ENCODE measurements at places on chromosomes 1 and 21.
A peak's percentile ranks its signal among the peaks of the same experiment; 100 is the strongest.

GRCh38 chr1:55071477-55071876, 32.1 kb downstream of the PCSK9 start:
- peak; percentile 51 for DNase-seq

- peak; percentile 81 for DNase-seq
Measured at GRCh38 chr1:20574686-20575540, 14.0 kb upstream of the CDA start.

DNA sequence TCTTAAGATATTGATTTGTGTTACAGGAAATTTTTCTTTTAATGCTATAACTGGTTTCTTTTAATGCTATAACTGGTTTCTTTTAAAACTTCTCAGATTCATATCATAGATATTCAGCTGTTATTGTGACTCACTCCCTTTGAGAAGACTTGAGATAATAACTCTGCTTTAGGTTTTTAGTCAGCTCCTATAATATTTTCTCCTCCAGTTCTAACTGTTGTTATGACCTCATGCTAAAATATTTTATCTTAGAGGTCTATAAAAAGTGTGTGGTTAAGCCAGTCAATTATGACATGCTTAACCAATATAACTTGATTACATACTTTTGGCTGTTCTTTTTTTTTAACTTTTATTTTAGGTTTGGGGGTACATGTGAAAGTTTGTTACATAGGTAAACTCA, 280.2 kb downstream of the PTGER3 start:
- DNase-seq: peak; percentile 23

DNA sequence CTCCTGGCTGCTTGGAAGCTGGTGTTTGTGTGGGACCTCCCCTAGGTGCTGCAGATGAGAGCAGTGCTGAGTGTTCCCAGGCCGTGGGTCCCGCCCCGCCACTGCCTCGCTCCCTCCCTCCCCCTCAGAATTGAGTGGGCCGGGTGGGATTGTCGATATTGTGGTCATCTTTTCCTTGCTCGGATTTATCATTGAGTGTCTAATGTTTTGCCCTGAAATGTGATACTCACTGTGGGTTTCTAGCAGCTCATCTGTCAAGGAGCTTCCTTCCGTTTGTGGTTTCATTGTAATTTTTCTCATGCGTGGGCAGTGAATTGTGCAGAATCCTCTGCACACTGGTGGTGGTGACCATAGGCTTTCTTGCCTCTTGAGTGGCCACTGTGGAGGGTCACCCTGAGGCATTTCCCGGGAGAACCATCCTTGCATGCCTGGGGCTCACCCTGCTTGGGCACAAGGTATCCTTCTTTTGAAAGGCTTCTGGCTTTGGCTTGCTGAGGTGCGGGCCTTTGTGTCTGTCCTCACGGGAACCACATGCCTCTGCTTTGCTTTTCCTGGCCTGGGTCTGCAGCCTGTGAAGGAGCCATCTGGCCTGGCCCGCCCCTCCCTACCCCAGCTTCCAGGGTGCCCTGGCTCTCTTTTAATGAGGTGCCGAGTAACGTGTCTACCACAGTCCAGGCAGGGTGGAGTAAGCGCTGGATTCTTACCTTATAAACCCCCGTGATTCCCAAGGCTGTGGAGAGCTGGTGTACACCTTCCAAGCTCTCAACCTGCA, 25.6 kb downstream of the SLX9 start:
- DNase-seq: peak; percentile 80

DNA sequence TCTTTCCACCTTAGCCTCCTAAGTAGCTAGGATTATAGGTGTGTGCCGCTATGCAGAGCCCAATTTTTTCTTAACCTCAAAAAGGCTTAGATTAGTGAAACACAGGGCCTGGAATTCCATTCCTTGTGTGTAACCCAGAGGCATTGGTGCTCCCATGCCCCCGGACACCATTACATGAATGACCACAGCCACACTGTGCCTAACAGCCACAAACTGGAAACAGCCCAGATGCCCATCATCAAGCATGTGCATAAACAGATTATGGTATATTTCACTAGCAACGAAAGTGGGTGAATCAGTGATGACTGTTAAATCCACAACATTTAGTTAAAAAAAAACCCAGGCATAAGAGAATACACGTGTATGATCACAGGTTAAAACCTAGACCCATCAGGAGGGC, 24.4 kb downstream of the ADAM30 start:
- DNase-seq: peak; percentile 76

DNA sequence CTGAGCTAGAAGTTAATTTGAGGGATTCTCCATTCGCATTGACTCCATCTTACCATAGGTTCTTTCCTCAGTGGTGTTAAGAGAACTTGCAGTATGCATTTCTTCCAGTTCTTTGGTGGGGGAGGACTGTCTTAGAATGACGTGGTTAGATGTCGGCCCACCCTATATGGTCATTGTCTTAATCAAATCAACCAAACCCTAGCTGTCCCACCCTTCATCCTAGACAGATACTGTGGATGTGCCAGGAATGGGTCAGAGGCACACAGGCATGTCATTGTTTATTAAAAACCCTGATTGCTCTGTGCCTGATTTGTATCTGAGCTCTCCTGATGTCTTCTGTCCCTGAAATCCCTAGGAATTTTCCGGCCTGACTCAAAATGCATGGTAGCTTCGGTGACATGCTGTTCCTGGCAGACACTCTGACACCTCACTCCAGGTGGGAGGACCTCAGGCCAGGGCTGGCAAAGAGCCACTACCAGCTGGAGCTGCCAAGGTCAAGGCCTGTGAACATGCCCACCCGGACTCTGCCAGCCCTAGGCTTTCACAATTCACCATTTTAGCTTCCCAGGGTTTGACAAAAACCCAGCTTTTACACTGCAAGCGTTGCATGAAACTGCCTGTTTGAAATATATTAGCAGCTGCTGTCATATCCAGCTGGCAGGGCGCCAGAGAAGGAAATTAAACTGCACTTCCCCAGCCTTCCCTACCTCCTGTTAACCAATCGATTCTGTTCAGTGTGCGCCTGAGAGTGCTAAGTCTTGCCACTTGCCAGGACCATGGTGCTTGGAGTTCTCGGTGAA, 134.0 kb downstream of the FAM78B start:
- no peak for DNase-seq

- peak; percentile 55 for DNase-seq
Measured at GRCh38 chr21:17903029-17903806, 84.1 kb upstream of the C21orf91 start.

DNA sequence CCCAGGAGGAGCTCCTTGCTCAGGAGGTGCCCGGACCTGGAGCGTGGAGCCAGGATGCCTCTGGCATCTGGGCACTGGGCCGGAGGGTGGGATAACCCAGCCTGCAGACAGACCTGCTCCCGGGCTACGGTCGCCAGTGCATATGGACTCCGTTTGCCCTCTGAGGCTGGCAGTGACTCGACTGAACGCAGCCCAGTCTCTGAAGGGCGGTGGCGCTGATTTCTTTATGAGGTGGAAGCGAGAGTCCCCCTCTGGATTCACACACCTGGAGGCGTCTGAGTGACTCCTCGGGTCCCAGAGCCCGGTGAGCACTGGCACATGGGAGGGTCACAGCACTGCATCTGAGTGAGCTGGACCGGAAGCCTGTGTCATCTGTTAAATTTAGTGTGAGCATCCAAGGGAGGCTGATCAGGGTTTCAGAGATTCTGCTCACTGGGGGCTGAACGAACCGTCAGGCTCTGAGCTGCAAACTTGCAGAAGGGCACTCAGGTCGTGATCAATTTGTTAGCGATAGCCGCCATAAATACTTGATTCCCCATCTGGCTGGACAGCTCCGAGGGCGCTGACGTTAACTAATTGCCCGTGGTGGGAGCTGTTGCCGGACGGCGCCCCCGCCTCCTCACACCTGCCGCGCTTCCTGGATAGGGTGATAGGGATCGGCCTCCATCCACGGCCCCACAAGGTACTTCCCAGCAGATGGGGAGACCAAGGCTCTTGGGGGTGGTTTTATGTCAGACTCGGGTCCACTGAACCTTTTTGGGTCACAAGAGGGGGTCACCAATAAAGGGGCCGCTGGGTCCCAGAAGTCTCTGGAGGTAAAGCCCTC, 60.7 kb upstream of the TTC34 start:
- no peak for DNase-seq

GRCh38 chr1:159960721-159961381, 6.8 kb upstream of the SLAMF9 start:
- DNase-seq: peak; percentile 97

GRCh38 chr1:21774835-21775549, 8.0 kb downstream of the USP48 start:
- no peak for DNase-seq

GRCh38 chr21:39016740-39017315, 166.4 kb downstream of the PSMG1 start:
- peak; percentile 54 for DNase-seq

DNA sequence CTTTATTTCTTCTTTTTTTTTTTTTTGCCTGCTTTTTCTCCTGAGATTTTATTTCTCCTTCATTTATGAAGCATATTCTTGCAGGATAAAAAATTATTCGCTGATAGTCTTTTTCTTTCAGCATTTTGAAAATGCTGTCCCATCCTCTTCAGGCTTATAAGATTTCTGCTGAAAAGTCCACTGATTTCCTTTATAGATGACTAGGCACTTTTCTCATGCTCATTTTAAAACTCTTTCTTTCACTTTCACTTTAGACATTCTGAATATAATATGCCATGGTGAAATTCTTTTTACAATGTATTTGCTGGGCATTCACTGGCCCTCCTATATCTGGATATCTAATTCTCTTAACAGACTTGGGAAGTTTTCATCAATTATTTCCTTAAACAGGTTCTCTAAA, 25.5 kb upstream of the GTF2B start:
- no peak for DNase-seq

DNA sequence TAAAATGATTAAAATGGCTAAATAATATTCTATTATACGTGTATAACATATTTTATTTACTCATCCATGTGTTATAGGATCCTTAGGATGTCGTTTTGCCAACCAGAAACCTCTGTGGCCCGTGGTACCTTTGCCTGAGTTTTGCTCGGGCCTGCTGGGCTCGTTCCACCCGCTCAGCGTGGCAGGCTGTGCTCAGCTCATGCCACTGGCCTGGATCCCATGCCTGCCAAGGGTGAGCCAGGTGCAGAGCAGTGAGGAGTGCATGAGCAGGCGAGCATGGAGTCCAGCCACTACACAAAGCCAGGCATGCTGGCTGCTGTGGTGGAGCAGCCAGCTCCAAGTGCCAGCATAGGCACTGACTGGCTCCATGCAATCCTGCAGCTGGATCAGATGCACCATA, 417.2 kb downstream of the TTLL7 start:
- DNase-seq: no peak

DNA sequence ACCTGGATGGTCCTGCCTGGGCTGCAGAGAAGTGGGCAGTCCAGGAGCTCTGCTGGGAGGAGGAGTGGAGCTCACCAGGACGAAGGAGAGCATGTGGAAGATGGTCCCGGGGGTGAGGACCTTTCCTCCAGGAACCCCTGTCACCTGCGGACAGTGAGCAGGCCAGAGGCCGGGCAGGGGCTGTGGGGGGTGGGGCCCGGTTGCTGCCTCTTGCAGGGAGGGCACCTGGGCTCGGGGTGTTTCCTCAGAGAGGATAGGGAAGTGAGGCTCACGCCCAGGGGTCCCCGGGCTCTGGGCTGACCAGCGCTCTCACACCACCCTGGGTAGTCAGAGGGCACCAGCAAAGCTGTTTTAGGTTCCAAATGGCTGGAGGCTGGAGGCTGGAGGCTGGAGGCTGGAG, 22.7 kb upstream of the PEX10 start:
- DNase-seq: no peak

DNA sequence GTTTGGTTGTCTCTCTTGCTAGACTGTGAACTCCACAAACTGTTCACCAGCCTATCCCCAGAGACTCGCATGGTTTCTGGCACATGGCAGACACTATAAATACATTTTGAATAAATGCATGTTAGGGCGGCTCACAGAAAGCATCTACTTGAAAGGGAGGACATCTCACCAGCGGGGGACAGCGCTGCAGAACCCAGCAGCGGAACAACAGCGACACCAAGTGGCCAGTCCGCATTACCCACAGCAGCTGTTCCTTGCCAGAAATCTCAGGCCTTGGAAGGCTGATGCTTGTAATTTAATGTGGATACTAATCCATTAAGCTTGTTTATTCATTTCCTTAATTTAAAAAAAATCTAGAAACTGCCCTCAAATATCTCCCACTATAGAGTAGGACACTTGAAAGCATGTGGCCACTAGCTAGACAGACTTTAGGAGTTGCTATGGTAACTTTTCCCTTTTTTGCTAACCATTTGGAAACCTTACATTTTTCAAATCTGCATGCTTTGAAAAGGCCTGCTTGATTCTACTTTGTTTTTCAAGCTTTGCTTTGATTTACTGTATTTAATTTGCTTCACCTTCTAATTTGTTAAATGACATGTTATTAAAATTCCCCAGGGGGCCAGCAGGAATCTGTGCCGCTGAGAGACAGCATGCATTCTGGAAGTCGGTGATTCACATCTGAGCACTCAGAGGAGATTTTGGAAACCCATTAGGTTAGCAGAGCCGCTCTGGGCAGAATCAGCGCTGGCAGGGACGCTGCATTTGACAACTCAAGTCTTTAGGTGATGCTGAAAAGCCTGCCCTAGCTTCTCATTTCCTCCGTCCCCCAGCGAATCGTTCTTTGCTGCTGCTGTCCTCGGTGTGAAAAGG, 63.5 kb upstream of the SSX2IP start:
- peak; percentile 71 for DNase-seq

- DNase-seq: peak; percentile 18
Measured at GRCh38 chr1:21666576-21667320, 2.4 kb downstream of the RAP1GAP start.

DNA sequence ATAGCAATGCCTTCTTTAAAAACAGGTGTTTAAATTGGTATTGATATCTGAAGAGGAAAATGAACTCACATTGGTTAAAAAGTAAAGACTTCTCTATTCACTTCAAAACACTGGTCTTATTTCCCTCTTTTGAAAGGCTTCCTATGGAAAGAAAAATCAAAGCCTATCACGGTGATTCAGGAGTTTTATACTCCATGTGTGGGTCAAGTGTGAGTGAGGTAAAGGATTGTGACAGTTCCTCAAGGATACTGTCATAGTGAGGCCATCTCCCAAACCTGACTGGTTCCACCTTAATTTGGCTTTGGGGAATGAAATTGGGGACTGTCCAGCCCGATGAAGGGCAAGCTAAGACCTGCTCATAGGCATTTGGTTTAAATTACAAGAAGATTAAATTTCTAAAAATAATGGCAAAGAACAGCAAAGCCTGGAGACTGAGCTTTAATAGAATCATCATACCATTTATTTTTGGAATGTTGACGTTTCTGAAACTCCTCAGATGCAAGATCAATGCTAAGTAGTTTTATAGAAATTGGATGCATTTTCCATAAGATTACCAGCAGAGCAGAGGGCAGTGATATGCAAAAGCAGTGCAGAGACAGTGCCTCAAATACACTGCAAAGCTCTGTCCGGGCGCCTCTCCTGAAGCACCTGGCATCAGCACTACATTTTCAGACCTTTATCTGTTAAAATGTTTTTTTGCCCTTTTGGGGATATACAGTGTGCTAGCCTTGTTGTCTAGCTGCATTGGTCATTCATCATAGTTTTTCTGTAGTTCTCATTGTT, 302.1 kb upstream of the SGIP1 start:
- no peak for DNase-seq

DNA sequence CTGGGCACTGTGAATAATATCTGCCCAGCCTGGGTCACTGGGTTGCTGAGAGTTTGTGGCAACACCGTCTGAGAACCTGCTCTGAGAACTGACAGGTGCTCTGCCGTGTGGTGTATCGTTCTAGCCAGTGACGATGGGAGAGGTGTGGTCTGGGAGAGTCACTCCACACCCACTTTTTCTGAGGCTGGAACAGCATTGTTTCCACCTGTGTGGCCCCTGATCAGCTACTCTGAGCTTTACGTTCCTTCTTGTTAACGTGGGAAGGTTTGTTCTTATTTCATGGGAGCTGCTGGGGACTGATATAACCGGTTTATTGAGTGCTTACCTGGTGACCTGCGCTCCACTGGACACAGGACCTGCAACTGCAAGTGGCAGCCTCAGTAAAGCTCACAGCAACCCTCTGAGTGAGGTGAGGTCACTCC, 34.8 kb upstream of the TENT5C start:
- no peak for DNase-seq

All from fibroblast of mammary gland (primary cell).